ENCODE measurements at places on chromosomes 5 and 9. TPM values are rescaled to one million over a fixed set of nuclear protein-coding genes. Genes with fewer than 3 reads are reported as not detected.

Gene POU4F3
- 0.18 TPM for total RNA-seq

Gene MEIKIN
- total RNA-seq = not detected

Gene LIX1
- total RNA-seq = 0.59 TPM

- no peak for DNase-seq
Observed at GRCh38 chr5:59092758-59093157, 509.9 kb downstream of the RAB3C start.

- DNase-seq = no peak
Observed at GRCh38 chr5:71946343-71947030, 160.8 kb upstream of the MAP1B start.

DNA sequence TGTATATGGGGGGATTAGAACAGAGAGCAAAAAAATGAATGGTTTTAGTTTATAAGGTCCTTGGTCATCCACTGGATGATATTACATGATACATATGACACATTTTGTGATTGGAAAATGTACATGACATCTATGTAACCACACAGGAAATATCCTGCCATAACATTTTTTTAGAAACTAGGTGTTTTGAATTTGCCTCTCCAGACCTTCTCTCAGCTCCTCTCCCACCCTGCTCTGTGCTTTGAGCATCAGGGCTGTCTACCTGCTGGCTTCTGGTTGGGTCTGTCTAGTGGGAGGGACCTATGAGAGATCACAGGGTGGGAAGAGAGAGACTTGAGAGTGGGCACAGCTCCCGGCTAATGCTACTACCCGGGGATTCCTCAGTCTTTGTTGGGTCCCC, 24.4 kb downstream of the AKNA start:
- DNase-seq = no peak

GRCh38 chr5:68646144-68646543, 430.6 kb downstream of the PIK3R1 start:
- DNase-seq = peak; percentile 7

- DNase-seq = no peak
Observed at GRCh38 chr9:22143799-22144625, 134.9 kb upstream of the CDKN2B start.

DNA sequence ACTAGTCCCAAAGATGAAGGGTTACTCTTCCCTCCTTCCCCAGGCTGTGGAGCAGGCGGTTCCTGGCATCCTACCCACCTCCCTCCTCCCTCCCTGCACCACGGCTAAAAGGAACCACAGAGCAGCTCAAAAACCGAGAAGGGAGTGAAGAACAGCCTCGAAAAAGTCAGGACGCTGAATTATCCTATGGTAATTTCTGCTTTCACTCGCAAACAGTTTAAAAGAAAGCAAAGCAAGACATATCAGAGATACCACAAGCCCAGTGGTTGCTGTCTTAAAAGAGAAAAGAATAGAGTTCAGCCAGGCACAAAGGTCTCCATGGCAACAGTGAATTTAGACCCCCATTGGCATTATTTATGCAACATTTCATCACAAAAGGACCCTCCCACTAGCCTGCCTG, 315.4 kb downstream of the CTNND2 start:
- DNase-seq = peak; percentile 16

DNA sequence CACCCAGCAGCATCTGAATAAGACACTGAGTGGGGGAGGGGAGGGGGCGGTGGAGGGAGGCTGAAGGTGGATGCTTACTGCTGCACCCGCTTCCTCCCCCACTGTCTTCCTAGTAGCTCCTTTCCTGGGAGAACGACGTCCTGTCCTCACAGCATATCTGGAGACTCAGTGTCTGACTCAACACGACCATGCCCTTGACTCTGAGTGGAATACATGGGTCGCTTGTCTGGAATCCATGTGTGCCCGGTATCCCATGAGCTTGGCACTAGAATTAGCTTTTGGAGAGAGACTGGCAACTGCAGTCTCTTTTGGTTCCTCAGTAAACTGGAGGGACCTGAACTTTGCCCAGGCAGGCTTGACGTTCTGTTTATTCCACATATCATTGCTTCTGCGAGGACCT, 125.4 kb upstream of the FAM120A start:
- no peak for DNase-seq

DNA sequence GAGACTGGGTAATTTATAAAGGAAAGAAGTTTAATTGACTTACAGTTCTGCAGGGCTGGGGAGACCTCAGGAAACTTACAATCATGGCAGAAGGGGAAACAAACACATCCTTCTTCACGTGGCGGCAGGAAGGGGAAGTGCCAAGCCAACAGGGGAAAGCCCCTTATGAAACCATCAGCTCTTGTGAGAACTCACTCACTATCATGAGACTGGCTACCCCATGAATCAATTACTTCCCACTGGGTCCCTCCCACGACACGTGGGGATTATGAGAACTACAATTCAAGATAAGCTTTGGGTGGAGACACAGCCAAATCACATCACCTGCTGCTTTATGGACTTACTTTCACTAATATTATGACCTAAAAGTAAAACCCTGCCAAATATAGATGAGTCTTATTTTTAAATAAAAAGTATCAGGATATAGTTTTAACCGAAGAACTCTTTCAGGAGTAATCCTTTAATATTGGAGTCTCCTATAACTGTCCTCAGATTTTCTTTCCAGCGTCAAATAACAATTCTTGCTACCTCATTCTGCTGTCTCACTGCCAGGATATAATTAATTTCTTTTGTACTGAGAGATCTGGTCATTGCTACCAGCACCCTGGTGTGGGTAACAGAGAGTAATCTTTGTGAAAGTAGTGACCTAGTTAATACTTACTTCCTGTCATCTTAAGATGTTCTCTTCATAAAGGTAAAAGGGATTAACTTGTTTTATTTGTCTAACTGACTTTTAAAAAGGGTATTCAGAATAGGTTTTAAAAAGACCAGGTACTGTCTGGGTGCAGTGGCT, 68.6 kb downstream of the NLN start:
- no peak for DNase-seq

- peak; percentile 57 for DNase-seq
Observed at GRCh38 chr9:89984214-89984613, 379.4 kb downstream of the GADD45G start.

DNA sequence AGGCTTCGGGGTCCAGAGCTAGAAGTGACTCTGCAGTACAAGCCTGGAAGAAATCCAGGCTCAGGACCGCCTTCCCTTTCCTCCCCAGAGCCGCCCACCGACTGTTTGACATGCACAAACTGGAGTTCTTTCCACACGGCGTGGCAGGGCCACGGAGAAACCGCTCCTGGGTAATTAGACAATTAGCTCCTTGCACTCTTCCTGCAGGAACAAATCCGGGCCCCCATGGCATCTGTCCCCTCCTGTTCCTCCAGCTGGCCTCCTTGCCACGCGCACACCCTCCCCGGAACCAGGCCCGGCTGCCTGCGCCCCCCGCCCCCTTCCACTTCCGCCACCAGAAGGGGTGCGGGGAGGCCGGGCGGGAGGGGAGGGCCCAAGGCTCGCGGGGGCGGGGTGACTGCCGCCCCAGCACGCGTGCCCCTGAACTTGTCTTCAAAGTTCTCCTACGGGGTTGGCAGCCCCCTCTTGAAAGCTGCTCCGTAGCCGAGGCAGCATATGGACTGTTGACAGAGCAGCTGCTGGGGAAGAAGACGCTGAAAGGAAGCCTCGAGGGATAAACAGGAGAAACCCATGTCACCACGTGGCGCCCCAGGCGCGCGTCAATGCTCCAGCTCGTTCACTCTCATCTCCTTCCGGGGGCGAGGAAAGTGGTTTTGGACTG, 74.3 kb downstream of the SEC61B start:
- DNase-seq = no peak

GRCh38 chr9:125835655-125836054, 88.5 kb downstream of the PBX3 start:
- DNase-seq = no peak

- DNase-seq = no peak
Observed at GRCh38 chr5:171506951-171507350, 87.5 kb downstream of the FGF18 start.

DNA sequence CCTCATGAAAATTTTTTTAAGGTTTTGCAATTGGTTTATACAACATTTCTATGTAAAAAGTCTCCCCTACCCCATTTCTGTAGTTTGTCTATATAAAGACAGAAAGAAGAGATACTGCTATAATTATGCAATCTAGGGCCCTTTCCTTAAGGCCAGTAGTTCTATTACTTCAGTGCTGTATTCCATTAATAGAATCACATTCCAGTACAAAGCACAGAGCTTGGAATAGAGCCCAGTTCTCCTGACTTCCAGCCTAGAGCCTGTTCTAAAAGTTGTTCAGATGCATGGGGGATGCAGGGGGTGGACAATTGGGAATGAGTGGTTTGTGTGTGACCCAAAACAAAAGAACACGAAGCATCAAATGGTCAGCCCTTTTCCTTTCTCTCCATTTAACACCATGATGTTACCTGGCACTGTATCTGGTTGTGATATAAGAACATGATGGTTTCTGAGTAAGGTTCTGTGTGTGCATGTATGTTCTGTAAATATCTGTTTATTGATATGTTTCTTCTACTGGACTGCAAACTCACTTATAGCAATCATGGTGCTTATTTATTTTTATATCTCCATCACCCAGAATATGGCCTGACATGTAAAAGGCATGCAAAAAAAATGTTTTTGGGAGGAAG, 8.2 kb upstream of the GRAMD2B start:
- peak; percentile 72 for DNase-seq

DNA sequence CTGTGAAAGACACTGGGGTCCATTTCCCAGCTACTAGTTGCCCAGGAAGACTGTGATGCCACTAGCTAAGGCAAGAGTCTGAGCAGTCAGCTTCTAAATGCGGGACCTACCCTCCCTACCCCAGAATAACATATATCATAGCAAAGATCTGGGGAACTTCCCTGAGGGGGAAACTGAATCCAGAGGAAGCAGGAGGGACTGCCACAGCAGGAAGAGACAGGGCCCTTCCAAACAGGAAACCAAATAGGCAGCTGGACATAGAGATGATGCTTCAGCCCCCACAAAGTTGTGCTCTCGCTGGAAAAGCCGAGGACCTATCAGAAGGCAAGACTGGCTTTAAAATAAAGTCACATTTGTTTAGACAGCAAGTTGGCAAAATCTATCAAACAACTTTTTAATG, 51.1 kb downstream of the KLHL3 start:
- DNase-seq = no peak

All from astrocyte (in vitro differentiated cells and primary cell).